Peyer's patch (tissue), 4 donors: ENCODE measurements at places on chromosomes 7 and 10. TPM values are rescaled to one million over a fixed set of nuclear protein-coding genes. Genes with fewer than 3 reads are reported as not detected.

- DNase-seq = peak; percentile 86
Measured at GRCh38 chr7:69598081-69598486, at the start of gene AUTS2. AUTS2 (plus strand) TSS chr7:69598475; CDS start chr7:69599654, 1,179 bp downstream.

- DNase-seq = no peak
Measured at GRCh38 chr7:159028508-159029401, 115.9 kb downstream of the VIPR2 start.

Gene ZNF783
- 21.9 TPM for total RNA-seq

GRCh38 chr7:150949971-150950491 lies 28.1 kb downstream of the KCNH2 start:
- DNase-seq = peak; percentile 35

Gene RBM20
- total RNA-seq = 4.1 TPM
